Suppressor macrophage treated with lipopolysaccharide for 4 hours (primary cell): ENCODE measurements at places on chromosomes 1 and 21.

DNA sequence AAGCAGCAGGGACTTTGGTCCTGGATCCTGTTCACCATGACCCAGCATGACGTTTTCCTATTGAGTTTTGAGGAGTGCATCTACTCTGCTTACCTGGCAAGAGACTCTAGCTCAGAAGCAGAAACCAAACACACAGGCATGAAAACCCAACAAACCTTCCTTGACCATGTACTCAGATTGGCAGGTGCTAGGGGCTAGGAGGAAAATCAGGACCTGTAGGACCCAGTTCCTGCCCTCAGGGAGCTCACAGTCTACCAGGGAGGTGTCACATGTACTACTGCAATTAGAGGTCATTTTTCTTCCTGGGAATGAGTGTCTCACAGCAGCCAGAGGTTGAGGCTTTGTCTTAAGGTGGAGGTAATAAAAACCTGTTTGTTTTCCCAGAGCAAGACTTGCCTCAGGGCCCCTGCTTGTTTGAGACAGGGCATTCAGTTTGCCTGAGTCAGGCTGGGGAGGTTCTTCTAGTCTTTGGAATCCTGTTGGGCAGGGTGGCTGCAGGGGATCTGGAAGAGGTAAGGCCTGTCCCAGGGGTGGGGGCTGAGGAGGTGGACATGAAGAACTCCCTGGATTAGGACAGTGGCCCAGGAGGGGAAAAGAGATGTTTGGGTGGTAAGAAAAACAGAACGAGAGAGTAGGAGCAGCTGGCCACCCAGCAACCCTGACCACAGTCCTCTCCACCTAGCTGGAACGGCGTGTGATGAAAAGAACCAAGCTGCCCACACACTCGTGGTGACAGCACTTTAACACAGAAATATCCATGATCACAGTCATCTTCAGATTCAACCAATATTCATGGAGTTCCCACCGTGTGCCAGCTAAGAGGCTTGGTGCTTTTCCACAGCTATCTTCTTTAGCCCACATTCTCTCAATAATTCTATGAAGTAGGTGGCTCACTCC is 30.8 kb downstream of the IER5 start:
- no peak for DNase-seq

GRCh38 chr1:5317391-5317790 is 663.0 kb downstream of the AJAP1 start:
- no peak for DNase-seq

DNA sequence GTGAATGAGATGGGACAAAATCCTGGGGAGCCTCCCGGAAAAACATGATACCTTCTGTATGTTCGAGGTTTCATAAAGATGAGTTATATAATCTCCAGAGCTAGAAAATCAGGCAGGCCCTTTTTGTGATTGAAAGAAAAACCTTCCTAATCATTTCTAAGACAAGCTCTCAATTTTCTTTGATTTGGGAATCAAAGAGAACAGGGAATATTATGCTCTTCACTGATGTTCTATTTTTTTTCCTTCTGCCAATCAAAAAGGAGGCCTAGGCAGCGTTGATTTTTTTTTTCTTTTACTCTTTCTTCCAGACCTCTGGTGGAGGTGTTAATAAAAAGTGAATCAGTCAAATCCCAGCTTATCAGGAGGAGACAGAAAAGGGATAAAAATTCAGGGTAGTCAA is 34.5 kb downstream of the DIRAS3 start:
- no peak for DNase-seq

GRCh38 chr1:233326811-233327650 is 493 bp upstream of the MAP3K21 start:
- peak; percentile 95 for DNase-seq

DNA sequence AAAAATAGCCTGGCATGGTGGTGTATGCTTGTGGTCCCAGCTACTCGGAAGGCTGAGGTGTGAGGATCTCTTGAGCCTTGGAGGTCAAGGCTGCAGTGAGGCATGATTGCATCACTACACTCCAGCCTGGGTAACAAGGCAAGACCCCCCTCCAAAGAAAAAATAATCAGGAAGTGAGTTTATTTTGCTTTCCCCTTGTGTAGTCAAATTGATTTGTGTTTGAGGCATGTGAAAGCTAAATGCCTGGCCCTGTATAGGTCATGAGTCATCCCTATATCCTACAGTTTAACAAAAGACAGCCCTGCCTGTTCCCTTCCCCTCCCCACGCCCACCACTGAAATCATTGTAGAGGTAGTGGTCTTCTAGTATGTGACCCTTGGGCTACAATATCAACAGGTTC is 241.4 kb upstream of the JUN start:
- no peak for DNase-seq

- no peak for DNase-seq
Observed at GRCh38 chr1:216528816-216529215, 105.6 kb upstream of the USH2A start.

- DNase-seq: peak; percentile 6
Observed at GRCh38 chr1:175597969-175598765, 145.2 kb downstream of the TNR start.

GRCh38 chr1:110535985-110536384 is 17.0 kb upstream of the KCNA10 start:
- no peak for DNase-seq

GRCh38 chr1:160474392-160475242 is 48.4 kb downstream of the SLAMF6 start:
- DNase-seq: peak; percentile 89
